ENCODE measurements at places on chromosomes 4 and X. TPM values are rescaled to one million over a fixed set of nuclear protein-coding genes. Genes with fewer than 3 reads are reported as not detected.

The HELQ gene
- total RNA-seq: 21.6 TPM

The PSMD10 gene
- total RNA-seq: 35.7 TPM

The TMSB15C gene
- total RNA-seq: 0.59 TPM

The ENPP6 gene
- total RNA-seq: not detected

The UGT8 gene
- 8.5 TPM for total RNA-seq

The DUX4 gene
- not detected for total RNA-seq

The PAGE2B gene
- total RNA-seq: not detected

The AADAT gene
- total RNA-seq: 28.4 TPM

The SLITRK4 gene
- not detected for total RNA-seq

The TREX2 gene
- total RNA-seq: not detected

The CEP44 gene
- 22.4 TPM for total RNA-seq

The SERTM2 gene
- total RNA-seq: 3.1 TPM

The EXOC1 gene
- 33.3 TPM for total RNA-seq

The NAA15 gene
- 47.1 TPM for total RNA-seq

The GYPA gene
- total RNA-seq: 4.2 TPM

The CITED1 gene
- total RNA-seq: not detected

The TACR3 gene
- not detected for total RNA-seq

The DCTD gene
- 71.1 TPM for total RNA-seq

The KCNE5 gene
- not detected for total RNA-seq

The TLR10 gene
- not detected for total RNA-seq

The CLNK gene
- total RNA-seq: not detected

The GRIA3 gene
- 7.4 TPM for total RNA-seq

The PWWP3B gene
- 28.2 TPM for total RNA-seq

The BTK gene
- 1.3 TPM for total RNA-seq

The LONRF3 gene
- 13.2 TPM for total RNA-seq

The ZNF41 gene
- total RNA-seq: 10.5 TPM

The PNMA5 gene
- not detected for total RNA-seq

The PPP1R2C gene
- not detected for total RNA-seq

The INTS6L gene
- 21.6 TPM for total RNA-seq

The PNMA6A gene
- not detected for total RNA-seq

The RIBC1 gene
- total RNA-seq: 0.77 TPM

The HPGDS gene
- total RNA-seq: 3.6 TPM

The C1QTNF7 gene
- 14.1 TPM for total RNA-seq

The ARHGEF6 gene
- 23.8 TPM for total RNA-seq

The PDLIM3 gene
- 771 TPM for total RNA-seq

The LINC00632 gene
- 14.4 TPM for total RNA-seq

Data from uterus (tissue), 4 donors.